Kidney (tissue), 22 donors: ENCODE measurements at places on chromosomes 1 and 21. TPM values are rescaled to one million over a fixed set of nuclear protein-coding genes. Genes with fewer than 3 reads are reported as not detected.

Gene TMEM61
- 7.0 TPM for total RNA-seq

- no peak for DNase-seq
Observed at GRCh38 chr1:159970932-159971342, 16.9 kb upstream of the SLAMF9 start.

- no peak for DNase-seq
Observed at GRCh38 chr1:157490467-157491165, 61.7 kb downstream of the FCRL5 start.

GRCh38 chr21:24561291-24561690 is 1046.0 kb downstream of the MRPL39 start:
- DNase-seq, result no peak

- no peak for DNase-seq
Observed at GRCh38 chr1:154453574-154454352, 48.3 kb upstream of the TDRD10 start.

DNA sequence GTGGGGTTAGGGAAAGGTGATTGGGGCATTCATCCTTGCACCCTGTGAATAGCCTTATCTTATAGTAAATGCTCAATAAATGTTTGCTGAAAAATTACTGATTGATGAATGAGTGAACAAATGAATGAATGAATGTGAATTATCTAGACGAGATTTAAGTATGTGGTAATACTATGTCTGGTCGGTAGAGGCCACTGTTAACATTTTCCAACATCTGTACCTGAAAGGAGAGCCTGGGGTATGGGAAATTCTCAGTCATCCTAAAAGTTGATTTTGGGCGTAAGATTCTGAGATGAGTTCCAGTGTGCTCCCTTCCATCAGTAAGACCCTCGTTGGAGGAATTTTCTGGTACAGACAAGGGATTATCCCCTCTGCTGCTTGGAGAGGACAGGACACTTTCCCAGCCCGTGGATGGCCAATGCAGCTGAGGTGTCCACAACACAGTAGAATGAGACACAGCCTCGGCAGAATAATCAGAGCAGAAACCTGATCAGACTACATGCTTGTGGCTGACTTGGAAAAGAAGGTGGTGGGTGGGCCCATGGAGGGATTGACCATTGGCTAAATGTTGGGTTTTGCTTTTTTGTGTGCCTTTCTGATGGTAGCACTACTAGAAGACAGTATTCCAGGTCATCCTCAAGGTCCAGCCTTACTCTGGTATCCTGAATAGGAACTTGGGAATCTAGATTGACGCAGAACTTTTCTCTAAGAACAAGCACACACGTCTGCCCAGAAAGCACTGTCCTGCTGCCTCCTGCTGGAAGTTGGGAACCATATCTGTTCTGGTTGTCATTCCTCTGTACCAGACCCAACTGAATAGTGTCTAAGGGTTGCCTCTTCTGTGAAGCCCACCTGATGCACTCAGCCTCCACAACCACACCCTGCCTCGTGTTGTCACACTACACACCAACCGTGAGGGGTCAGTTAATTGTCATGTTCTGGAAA is 262.0 kb downstream of the TNR start:
- no peak for DNase-seq
